ENCODE measurements at places on chromosomes 5 and 9.

DNA sequence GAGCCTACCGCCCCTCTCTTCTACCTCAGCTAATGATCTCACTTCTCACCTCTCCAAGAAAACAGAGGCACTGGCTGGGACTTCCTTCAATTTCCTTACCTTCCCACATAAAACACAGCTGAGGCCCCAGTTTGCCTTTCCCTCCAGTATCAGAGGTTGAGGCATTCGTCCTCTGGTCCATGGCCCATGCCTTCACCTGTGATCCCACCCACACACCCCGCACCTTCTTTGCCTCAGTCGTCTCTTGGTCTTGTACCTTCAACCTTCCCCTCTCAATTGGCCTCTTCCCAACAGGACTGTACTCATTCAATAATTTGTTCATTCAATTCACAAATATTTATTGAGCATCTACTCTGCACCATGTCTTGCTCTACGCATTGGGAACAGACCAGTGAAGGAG, 11.0 kb upstream of the NSD1 start:
- no peak for DNase-seq

- DNase-seq: no peak
Observed at GRCh38 chr5:68898951-68899471, 194.8 kb upstream of the SLC30A5 start.

DNA sequence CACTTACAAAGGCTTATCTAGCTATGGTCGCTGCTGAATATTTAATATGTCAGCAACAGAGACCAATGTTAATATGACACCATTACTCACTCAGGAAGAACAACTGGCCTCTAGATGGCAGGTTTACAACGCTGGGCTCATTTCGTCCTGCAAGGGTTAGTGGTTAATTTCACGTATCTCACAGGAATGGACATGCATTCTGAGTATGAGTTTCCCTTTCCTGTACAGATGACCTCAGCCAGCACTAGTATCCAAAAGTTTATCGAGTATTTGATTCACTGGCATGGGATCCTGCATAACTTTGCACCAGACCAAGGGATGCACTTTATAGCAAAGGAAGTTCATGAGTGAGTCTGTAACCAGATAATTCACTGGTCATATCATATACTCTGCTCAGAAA, 8.7 kb upstream of the TRPC7 start:
- DNase-seq: peak; percentile 27

DNA sequence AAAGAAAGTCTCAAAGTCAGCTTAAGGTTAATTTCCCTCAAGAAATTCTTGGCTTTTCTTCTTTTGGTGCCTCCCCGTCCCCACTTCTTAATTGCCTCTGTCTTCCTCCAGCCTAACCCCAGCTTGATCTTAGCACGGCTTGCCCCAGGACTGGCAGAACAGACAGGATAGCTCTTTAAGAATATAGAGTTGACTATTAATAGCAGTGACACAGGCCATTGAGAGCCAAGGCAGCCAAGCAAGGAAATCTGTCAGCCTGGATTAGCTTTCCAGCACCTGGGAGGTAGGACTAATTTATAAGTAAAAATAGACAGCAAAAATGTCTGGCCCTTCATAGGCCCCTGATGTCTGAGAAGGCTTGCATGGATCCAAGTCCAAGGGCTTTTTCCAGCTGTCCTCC, 384.6 kb upstream of the SLC30A5 start:
- no peak for DNase-seq

DNA sequence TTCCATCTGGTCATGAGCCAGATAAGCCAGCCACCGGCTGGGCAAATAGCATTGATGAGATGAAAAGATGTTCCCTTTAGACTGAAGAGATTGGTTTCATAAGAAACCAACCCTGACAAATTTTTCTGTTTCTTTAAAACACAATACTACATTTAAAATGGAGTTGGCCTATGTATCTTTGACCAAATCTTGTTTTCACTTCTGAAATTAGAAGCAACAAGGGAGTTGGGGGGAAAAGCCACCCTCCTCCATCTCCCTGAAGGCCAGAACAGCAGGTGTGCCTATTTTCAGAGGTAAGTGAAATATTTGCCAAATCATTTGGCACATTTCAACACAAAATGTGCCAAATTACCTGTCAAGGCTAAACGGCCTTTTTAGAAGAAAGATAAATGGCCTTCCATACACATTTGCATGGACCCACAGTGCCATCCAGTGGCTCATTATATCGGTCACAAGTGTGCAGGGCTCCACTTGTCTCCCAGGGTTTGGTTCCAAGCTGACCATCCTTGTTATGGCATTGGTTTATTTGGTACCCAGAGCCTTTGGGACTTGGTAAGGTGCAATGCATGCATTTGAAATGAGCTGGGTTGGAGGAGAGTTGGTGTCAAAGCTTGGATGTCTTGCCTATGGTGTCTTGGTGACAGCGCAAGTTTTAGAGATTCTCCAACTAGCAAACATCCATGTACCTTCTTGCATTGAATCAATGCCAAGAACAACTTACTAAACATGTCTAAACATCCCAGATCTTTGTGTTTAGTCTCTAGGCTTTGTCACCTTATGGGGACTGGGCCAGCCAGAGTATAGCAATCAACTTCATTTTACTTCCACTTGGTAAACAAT, 372.0 kb upstream of the KIF2A start:
- peak; percentile 38 for DNase-seq

DNA sequence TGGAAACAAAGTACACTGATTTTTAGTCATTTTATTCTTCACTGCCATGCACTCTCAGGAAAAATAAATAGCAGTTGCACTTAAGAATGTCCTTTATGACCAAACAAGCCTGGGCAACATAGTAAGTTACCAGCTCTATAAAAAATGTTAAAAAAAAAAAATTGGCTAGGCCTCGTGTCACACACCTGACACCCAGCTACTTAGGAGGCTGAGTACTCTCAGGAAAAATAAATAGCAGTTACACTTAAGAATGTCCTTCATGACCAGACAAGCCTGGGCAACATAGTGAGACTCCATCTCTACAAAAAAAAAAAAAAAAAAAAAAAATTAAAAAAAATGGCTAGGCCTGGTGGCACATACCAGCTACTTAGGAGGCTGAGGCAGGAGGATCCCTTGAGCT, 304.6 kb downstream of the SLCO4C1 start:
- no peak for DNase-seq

DNA sequence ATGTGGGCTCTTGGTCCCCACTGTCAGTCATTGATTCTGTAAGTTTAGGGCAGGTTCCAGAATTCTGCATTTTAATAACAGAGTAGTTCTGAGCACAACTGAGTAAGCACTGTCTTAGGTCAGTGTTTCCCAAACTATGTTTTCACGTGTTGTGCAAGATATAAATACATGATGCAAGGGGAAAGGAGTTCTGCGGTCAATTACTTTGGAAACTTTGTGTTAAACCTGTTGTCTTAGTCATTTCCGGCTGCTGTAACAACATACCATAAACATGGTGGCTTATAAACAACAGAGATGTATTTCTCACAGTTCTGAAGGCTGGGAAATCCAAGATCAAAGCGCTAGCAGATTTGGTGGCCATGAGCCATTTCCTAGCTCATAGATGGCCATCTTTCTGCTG, 69.8 kb downstream of the EQTN start:
- no peak for DNase-seq

GRCh38 chr9:136342181-136343120, 15.1 kb downstream of the GPSM1 start:
- DNase-seq: peak; percentile 71

GRCh38 chr5:172350212-172351181, 66.9 kb upstream of the UBTD2 start:
- no peak for DNase-seq

DNA sequence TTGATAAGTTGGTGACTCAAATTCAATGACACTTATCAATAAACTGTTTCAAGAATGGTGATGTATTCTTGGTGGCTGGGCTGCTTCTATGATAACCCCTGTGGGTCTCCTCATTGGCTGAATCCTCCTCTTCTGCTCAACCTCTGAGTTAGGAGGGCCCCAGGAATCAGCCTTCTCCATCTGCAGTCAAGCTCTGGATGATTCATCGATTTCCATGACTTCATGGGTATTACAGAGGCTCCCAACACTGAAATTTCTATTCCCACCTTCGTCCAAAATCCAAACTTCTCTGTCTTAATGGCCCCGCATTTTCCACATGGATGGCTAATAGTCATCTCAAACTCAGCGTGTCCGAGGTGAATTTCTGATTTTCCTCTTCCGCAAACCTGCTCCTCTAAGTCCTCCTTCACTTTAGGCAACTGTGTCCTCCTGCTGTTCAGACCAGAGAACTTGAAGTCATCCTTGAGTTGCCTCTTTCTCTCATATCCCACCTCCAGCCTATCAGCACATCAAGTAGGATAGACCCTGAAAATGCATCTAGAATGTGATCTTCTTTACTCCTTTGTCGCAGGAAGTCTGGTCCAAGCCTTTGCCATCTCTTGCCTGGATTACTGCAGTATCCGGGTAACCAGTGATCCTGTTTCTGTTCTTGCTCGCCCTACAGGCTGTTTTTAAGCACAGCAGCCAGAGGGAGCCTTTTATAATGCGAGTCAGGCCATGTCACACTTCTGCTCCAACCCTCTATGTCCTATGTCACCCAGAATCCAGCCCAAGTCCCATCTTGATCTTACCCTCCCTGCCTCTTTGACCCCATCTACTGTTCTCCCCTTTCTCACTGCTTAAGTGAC, 41.4 kb upstream of the IL7R start:
- DNase-seq: no peak

GRCh38 chr5:53446908-53447307, 33.5 kb upstream of the FST start:
- no peak for DNase-seq

GRCh38 chr5:43171926-43172325, 20.1 kb upstream of the NIM1K start:
- no peak for DNase-seq

GRCh38 chr5:111892949-111893348, 136.0 kb upstream of the NREP start:
- no peak for DNase-seq

DNA sequence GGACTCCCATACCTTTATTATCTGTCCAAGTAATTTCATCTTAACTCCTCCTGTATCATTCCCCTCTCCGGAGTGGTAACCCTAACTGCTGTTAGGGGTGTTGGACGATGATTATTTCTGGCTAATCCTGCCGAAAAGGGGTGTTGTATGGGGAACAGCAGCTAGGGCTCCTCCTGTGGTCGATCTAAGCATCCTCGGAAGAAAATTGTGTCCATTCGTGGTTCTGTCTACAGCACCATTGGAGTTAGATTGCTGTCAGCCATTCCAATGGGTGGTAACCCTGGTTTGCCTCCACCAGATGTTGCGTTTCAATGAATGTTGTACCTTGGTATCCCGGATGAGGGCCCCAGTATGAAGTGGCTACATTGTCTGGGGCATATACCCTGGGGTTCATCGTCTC, 35.6 kb upstream of the LMNB1 start:
- no peak for DNase-seq

- no peak for DNase-seq
Observed at GRCh38 chr5:6485441-6485840, 36.8 kb downstream of the UBE2QL1 start.

GRCh38 chr5:10220248-10220647, 29.4 kb downstream of the ATPSCKMT start:
- no peak for DNase-seq

- no peak for DNase-seq
Observed at GRCh38 chr5:68053202-68053601, 162.4 kb upstream of the PIK3R1 start.

DNA sequence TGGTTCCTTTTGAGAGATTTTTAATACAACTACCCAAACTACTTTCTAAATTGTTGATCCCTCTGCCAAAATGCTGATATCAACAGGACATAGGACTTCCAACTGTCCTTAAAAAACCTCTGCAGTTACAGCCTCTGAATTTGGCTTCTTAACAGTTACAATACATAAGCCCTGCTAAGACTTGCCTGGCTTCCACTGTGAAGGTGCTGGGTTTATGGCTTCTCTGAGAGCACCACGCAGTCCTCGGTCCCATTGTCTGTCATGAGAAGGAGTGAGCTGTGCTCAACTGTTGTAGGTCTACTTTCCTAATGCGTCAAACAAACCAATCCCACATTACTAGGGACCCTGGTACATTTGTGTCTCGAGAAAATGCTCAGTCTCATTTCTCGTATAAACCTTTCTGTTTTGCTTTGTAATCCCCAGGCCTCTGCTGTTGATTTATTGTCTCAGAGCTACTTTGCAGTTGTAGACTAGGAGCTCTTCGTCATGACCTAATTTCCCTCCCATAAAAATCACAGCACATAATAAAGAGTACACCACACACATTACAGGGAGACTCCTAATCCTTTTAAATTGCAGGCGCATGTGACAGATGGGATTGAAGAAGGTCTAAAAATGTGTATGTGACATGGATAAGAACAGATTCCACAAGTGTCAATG, 274.9 kb downstream of the NR3C1 start:
- no peak for DNase-seq

GRCh38 chr9:79570448-79571308, 1.1 kb upstream of the TLE4 start:
- peak; percentile 80 for DNase-seq

DNA sequence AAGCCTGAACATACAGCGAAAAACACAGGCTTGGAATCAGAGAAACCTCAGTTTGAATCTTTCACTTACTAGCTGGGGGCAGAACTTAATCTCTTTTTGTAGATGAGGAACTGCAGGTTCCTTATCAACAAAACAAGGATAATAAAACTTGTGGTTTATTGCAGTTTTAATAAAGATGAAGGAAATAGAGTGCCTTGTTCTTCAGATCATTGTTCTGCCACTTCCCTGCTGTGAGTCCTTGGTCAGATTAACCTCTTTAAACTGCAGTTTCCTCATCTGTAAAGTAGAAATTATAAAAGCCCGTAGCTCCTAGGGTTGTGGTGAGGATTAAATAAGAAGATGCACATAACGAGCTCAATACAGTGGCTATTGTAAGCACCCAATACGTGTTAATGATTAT, 57.4 kb downstream of the FEM1C start:
- DNase-seq: no peak

DNA sequence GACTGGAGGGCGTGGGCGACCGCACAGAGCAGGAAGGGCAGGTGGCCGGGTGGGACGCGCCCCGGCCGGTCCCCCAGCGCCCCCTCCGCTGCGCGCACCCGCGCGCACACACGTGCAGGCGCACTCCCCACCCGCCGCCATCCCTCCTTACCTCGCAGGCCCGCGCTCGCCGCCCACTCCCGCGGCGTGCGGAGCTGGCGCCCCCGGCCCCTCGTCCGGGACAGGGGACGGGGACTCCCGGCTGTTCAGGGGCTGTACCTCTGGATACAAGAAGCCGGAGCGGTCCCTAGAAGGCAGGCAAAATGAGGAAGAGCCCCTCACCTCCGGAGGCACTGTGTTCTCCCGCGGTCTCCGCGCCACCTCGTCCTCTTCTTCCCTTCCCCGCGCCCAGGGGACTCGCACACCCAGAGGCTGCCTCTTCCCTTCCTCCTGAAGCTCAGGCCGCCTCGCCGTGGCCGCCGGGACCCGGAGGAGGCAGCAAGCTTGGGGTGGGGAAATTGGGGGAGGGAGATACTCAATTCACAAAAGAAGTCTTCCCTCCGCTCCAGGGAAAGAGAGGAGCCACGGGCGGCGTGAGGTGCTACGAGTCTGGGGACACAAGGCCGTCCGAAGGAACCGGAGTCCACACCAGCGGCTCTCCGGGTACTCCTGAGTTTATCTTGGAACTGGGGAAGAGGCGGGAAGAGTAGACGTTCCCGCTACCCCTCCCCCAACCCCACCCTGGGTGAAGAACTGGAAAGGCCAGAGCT, 1.4 kb upstream of the GABRB2 start:
- DNase-seq: peak; percentile 70

- DNase-seq: no peak
Observed at GRCh38 chr9:125423964-125424363, 162.3 kb downstream of the GAPVD1 start.

All from right kidney (tissue), 9 donors.